Right atrium auricular region (tissue), 2 donors: ENCODE measurements at places on chromosomes 2 and 18.

DNA sequence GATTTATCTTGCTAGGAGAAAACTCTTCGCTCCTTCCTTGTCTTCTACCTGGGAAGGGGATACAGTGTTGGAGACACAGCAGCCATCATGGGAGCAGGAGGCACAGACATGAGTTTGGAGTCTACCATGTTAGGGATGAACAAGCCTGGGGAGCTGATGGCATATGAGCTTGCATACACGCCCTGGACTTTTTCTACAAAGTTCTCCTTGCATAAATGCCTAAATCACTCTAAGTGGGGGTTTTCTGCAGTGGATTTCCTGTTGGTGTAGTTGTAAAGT, 3.6 kb upstream of the HS1BP3 start:
- DNase-seq, result no peak

GRCh38 chr2:159285929-159286708, at the start of gene WDSUB1:
Gene WDSUB1 (minus strand): TSS chr2:159286703. CDS start chr2:159283069, 3,634 bp downstream.
- peak; percentile 73 for DNase-seq

DNA sequence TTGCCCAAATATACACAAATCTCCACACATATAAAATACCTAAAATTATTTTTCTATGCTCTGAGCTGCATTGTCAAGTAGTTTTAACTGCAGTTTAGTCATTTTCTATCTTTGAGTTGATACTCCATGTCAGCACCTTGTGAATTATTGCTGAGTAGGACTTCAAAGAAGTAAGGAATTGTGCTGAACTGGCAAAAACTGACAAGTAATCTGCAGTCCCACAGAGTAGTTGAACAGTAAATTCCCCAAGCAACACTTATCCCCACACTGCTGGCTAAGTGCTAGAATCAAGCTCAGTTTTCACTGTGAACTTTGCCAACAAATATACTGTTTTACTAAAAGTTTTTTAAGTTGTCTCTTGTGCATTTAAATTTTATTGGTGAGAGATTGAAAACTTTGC, 141.8 kb upstream of the ST6GAL2 start:
- no peak for DNase-seq

DNA sequence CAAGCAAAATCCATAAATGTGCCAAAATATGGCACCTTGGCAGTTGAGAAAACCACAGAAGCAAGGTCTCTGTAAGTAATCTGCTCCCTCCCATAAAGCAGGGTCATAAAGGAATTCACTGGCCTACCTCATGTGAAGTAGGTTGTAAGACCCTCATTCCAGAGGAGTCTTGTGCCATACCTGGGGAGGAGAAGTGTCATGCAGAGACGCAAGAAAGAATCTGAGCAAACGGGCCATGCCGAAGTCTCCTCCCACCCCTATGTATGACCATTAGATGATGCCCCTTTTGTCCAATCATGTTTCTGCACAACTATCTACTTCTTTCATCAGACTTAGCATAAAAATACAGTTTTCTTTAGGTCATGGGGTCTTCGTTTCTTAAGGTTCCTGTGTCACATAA, 14.6 kb downstream of the NMUR1 start:
- no peak for DNase-seq

DNA sequence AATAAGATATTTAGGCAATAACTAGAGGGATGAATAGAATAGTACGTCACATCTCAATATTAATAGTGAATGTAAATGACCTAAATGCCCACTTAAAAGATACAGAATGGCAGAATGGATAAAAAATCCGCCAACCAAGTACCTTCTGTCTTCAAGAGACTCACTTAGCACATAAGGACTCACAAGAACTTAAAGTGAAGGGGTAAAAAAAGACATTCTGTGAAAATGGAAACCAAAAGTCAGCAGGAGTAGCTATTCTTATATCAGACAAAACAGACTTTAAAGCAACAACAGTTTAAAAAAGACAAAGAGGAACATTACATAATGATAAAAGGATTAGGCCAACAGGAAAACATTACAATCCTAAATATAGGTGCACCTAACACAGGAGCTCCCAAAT, 56.7 kb upstream of the DSC1 start:
- no peak for DNase-seq

GRCh38 chr18:8614875-8615274, 5.6 kb downstream of the RAB12 start:
- no peak for DNase-seq

DNA sequence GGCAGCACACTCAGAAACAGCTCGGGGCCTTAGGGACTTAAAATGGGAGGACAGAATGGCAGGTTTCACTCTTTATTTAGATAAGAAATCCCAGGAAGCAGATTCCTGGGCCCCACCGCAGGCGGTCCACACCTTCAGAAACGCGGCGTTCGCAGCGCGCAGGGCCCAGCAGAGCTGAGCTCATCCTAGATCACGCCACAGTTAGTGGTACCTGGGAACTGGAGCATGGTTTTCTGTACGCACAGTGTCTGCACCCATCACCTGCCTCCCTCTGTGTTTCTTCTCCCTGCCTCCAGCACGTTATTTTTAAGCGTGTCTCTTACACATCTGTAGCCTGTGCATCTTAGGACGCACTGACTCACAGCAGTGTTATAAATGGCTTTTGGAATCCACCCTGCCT, 242.1 kb downstream of the ALPK2 start:
- peak; percentile 51 for DNase-seq

DNA sequence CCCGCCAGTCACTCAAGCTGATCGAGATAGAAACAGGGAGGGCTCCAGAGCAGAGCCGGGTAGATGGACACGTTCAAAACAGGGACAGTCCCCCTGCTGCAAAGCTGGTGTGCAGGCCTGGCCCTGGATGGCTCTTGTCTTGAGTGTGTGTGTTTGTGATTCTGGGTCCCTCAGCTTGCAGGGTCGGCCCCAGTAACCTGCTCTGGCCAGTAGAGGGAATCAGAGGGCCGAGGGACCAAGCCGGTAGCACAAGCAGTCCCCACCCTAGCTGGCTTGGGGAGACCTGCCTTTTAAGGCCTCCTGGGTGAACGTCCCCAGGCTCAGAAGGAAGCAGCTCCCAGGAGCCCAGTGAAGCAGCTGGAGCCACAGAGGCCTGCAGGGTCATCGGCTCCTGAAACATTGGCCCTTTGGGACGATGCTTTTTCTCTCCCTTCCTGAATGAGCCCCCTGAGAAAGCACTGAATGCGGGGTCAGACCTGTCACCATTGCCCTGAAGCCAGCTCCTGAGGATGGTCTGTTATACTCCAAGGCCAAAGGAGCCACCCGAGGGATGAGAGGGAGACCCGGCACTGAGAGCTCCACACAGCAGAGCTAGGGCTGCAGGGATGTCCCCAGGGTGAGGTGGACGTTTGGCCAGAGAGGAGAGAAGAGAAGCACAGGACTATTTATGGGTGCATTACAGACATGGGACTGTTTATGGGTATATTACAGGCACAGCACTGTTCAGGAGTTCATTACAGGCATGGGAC, 15.4 kb upstream of the MLPH start:
- DNase-seq, result no peak

DNA sequence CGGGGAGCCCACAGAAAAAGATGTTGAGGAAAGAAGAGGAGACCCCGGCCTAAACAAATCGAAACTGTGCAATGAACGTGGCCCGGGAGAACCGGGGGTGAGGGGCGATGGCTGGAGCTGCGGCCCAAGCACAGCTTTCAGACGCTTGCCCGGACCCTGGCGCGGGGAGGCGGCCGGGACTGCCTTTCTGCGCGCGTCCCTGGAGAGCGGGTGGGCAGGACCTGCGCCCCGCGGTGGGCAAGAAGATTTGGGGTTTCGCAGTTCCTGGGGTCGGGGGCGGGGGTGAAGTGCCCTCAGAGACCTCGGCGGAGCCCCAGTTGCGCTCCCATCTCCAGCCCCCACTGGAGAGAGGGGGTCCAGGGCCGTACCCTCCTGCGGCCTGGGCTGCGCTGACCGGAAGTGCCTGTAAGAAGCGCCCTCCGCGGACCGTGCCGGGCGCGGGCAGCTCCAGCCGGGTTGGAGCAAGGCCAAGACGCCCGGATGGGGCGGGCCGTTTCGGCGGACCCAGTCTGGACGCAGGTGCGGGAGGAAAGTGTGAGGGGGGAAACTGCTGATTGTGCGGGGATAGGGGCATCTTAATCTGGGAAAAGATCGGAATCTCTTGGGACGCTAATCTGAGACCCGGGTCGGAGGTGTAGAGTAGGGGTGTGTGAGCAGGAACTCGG, 11.6 kb downstream of the EN1 start:
- no peak for DNase-seq

DNA sequence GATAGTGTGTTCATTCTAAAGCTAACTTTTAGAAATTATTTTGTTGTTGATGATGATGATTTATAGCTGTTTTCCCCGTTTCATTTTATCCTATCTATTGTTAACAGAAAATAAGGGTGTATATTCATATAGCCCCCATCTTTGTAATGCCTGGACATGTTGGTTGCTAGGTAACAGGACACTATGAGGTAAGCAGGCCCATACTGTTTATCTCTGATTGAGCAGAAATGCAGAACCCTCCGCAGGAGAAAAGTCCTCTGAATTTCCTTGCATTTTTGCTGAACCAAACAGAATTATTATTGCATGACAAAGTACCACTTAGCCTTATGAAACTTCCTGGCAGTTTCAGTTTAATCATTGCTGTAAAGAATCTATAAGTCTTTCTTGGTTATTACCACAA, 339.4 kb downstream of the DCC start:
- DNase-seq, result no peak

DNA sequence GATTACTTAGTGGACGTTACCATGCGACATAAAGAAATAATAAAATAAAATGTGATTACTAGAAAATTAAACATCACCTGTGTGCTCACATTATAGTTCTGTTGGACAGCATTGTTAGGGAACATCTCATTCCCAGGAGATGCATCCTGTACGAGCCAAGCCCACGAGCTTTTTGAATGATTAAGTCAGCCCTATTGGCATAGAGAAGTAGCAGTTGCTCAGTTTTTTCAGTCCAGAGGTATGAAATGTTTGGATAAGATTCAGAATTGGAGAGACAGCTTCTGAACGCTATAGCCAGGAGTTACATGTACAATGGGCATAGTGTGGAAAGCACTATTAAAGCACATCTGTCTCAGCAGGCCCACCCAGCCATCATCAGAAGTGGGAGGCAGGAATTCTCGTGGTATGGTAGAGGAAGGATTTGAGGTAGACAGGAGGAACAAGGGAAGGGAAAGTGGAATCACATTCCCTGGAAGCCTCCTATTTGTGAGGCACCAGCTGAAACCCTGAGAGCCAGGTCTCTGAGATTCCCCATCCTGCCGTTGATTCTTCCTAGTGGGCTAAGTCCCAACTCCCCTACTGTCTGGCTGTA, 8.6 kb downstream of the SPATS2L start:
- no peak for DNase-seq

DNA sequence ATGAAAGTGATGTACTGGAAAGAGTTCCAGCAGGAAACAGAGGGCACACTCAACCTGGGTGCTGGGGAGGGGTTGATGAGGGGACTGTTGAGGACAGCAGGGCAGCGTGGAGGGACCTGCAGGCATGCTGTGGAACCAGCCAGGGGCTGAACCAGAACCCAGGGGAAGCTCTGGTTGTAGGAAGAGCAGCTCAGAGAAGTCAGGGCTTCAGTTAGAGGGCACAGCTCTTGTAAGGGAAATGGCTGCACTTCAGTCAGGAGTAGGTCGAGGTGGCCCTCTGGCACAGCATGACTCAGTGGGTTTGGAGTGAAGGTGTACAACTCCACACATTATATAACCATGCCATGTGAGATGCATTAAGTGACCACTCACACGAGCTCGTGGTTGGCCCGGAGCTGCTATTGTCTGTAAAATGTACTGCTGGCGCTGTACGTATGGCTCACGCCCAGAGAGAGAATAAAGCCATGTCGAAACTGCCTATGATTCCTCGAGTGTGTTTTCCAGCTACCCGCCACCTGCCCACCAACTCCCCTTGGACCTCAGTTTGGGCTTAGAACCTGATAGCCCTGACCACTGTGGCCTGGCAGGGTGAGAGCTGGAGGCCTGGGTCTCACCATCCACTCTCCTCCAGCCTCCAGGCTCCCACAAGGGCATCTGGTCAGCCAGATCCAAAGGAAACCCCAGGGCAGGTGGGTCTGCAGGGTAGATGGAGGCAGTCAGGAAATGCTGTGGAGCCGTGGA, 136.5 kb upstream of the HS6ST1 start:
- peak; percentile 40 for DNase-seq

DNA sequence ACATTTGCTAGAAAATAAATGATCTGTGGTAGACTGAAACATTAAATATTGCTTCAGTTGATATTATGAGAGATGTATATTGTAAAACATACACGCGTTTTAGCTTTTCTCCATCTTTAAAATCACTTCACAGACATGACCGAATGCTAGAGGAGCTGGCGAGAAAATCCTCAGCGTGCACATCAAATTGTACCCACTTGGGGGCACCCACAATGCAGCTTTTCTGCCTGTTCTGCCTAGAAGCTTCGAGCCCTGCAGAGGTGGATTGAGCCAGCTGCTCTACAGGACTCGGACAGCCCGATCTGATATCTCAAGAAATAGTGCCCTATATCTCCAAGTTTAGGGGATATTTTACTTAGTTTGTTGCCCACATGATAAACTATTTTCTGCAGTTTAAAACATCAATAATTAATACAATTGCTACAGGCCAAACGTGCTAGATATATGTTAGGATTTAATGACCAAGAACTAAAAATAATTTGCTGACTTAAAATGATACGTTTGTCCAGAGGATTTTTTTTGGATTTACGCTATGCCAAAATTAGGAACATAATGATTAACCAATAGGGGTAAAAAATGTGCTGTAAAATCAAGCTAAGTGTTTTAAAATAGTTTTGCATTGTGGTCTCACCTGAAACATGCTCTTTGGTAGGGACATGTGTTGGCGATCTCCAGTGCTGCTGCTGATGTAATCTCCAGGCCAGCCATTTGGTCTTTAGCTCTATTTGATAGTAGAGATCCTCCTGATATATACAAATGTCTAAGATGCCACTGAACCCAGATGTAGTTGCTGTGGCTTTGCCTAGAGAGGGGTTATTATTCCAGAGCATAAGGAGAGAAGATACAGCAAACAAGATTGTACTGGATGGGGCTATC, 22.3 kb upstream of the ATP5MC3 start:
- no peak for DNase-seq

- no peak for DNase-seq
These were observed 41.7 kb downstream of the PLEKHM3 start for GRCh38 chr2:207983641-207984042.

DNA sequence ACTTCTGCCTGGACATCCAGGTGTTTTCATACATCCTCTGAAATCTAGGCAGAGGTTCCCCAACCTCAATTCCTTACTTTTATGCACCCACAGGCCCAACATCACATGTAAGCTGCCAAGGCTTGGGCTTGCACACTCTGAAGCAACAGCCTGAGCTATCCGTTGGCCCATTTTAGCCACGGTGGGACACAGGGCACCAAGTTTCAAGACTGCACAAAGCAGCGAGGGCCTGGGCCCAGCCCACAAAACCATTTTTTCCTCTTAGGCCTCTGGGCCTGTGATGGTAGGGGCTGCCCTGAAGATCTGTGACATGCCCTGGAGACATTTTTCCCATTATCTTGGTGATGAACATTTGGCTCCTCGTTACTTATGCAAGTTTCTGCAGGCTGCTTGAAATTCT, 5.9 kb downstream of the C2orf69 start:
- no peak for DNase-seq

GRCh38 chr18:77067291-77068061, 65.1 kb downstream of the MBP start:
- peak; percentile 83 for DNase-seq

- DNase-seq, result peak; percentile 62
These were observed 45.6 kb upstream of the SLC1A4 start for GRCh38 chr2:64943387-64944150.

- no peak for DNase-seq
These were observed 129.7 kb downstream of the MYCN start for GRCh38 chr2:16069933-16070647.

- DNase-seq, result no peak
These were observed 7.6 kb upstream of the MSTN start for GRCh38 chr2:190069936-190070696.

- DNase-seq, result no peak
These were observed 40.9 kb downstream of the KDM3A start for GRCh38 chr2:86482034-86482433.
